LoVo (cell line): ENCODE measurements at places on chromosomes 4 and X.

DNA sequence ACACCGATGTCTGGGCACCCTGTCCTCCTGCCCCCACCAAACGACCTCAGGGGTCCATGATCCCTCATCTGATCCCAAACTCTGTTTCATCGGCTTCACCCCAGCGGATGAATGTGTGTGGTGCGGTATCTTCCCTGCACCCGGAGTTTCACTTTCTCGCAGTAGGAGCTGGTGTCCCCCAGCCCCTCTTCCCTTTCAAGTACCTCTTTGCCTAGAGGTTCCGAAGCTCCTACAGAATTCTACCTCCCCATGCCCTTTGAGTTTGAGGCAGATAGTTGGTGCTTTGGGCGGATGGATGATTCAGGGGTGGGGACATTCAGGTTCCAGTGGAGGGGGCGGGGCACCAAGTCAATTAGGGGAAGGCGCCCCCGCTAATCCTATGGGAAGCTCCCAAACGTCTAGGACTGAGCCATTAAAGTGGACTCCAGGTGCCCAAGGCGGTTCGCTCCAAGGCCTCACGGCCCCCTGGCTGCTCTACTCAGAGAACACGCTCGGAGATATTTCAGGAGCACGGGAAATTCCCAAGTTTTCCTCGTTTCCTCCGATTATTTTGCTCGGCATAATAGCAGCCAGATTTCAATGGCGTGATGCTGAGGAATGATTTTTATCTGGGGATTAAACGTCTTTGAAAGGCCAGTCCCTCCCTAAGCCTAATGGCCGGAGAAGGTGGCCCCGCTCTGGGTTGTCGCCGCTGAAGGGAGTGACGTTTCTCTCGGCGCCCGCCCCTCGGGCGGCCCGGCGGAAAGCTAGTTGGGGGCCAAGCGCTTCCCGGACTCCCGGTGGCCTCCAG, 1.3 kb downstream of the MSX1 start:
- no peak for DNase-seq

- no peak for DNase-seq
Measured at GRCh38 chrX:118420462-118420861, 74.6 kb downstream of the WDR44 start.

GRCh38 chr4:170079981-170080380, 9.8 kb downstream of the AADAT start:
- DNase-seq = no peak

DNA sequence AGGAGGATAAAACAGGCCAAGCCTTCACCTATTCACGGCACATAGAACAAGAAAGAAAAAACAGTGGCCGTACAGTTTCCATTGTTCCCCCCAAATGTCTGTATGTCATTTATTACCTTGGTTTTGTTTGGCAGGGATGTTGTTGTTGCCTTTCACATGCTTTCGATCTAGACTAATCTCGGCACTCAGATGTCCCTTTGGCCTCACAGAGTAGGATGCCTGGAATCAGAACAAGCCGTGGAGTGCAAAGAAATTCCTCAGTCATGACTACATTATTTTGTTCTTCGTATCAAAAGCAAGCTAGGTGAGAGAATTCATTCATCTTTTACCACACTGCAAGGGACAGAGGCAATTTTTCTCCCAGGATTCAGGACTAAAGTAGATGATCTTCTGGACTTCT, 106.9 kb downstream of the SMIM20 start:
- DNase-seq = no peak

- DNase-seq = no peak
Measured at GRCh38 chr4:71472946-71473345, 134.1 kb downstream of the SLC4A4 start.

DNA sequence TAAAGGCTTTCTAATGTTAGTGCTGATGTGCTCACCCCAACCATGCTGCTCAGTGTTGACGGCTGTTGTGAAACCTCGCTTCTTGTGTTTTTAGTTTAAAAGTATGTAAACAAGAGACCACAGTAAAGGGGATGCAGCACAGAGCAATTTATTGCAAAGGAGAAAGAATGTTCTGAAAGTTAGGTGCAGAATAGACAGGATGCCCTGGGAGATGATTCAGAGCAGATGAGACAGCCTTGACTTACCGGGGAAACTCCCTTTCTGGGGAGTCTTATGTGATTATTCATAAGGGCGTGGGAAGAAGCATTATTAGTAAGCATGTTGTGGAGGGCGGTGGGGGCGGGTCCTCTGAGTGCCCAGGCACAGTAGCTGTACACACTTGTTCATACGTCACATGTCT, 47.7 kb downstream of the EVC start:
- DNase-seq = peak; percentile 61

- DNase-seq = no peak
Measured at GRCh38 chrX:118205421-118206395, 89.1 kb upstream of the KLHL13 start.

DNA sequence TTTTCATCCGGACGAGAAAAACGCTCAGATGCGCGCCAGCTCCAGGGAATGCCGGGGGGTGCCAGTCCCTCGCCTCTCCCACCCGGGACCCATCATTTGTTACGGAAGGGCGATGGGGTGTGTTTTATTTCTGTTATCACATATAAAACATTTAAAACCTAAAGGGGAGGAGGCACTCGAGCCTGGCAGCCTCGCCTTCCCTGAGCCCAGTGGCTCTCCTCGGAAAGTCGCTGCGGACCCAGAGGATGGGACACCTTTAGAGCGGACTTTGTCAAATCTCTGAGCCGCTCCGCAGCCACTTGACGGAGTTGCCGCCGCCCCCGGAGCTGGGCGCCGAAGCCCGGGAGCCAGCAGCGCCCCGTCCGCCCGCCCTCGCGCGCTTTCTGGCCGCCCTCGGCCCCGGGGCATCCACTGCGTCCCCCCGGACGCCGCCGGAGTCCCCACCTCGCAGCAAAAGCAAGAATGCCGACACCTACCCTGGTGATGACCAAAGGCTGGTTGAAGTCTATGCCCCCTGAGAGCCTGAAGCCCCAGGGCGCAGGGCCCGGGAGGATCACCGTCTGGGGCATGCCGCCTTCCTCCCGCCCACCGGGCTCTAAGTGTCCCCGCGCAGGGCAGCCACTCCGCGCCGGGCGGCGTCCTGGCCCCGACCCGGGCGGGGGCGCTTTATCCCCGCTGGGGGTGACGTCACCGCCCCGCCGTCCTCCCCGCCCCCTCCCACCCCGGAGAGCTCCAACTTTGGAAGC, at the start of gene PDLIM3:
TSS of gene PDLIM3 (minus strand) at position 642 of the 746 bp plus-strand sequence. CDS start at position 569, 73 bp downstream.
- DNase-seq = no peak

DNA sequence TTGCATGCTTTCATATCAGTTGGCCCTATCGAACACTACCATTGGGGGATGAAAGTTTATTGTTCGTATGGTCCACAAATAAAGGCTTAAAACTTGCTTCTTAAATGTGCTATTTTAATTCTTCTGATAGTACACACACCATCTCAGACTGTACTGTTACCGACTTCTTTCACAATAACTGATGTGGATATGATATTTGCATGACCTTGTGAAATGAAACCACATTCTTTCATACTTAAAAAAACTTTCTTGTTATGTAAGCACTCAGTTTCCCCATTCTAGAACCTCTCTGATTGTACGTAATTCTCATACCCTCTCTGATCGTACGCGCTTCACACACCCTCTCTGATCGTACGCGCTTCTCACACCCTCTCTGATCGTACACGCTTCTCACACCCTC, 12.0 kb upstream of the WDR19 start:
- DNase-seq = no peak

DNA sequence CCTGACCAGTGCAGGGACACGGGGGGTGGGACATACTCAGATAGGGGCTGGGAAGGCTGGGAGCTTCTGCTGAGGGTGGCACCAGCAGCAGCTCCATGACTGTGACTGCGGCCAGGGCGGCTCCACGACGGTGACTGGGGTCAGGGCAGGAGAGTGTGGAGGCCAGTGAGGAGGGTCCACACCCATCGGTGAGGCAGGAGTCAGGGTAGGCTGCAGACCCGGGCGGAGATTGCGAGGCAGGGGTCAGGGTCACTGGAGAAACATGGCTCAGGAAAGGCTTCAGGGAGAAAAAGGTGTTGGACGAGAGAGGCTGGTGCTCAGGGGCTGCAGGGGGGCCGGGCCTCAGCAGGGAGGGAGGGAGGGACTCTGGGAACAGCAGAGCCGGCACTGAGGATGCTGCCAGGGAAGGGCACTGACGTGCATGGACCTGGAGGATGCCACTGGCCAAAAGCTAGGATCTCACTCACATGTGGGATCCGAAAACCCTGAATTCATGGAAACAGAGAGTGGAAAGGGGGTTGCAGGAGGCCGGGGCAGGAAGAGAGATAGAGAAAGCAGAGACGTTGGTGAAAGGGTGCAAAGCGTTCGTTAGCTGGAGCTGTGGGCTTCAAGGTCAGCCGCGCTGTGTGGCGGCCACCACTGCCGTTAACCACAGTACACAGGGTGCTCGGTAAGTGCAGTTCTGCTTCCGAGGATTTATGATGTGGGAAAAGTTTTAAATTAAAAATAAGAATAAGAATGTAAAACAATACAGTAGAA, 22.0 kb downstream of the ATP5ME start:
- DNase-seq = no peak

DNA sequence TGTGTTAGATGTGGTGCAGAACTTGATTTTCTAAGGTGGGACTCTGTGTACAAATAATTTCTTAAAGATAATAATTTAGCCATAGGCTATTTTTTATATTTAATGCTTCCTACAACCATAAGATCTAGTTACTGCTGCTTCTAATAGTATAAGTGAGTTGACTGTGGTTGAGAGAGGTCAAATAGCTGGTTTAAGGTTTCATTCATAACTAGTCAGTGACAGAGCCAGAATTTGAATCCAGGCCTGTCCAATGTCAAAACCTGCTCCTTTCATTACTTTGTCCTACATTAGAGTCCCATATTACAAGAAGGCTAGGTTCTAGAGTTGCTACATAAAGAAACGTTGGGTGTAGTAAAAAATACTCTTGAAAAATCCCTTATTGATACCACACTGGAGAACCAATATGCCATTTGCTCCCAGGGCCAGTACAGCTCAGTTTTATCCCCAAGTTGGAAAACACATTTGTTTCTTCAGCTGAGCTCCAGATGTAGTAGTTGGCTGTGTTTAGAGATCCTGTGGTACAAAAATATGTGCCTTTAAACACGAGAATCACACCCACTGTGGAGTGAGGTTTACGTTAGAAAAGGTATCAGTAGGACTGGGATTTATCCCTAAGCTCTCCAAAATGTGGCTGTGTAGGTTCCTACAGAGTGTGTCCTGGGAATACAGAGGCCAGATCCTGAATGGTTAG, 84.3 kb downstream of the REPS2 start:
- no peak for DNase-seq
